ENCODE measurements at places on chromosomes 11 and 22.

GRCh38 chr11:40160418-40160817 is 1299.0 kb downstream of the LRRC4C start:
- DNase-seq: no peak

DNA sequence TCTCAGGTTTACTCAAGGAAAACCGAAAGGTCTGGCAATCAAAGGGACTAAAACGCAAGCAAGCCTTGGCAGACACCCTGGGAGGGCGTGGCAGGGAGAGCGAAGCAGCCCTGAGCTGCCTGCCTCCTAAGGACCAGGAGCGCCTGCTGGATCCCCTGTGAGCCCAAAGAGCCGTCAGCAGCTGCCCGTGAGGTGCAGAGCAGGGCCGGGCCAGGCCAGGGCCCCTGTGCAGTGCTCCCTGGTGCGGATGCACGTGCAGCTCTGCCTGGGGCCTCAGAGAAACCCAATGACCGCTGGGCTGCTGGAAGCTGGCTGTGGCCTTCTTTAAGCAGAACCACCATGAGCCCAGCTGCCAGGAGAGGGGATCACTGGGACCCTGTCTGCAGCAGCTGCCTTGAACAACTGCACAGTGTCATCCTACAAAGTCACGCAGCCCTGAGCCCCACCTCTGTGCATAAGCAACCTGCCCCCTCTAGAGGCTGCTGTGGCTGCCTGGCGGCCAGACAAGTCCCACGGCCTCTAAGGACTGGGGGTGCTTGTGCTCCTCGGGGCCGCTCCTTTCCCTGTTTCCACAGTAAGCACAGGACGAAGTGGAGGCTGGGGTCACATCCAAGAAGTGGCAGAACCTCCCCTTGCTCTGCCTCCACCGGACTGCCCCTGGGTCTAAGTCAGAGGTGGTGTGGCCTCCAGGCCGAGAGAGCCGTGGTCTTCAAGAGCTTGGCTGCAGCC is 29.1 kb upstream of the COMT start:
- no peak for DNase-seq

GRCh38 chr11:32226480-32226879 is 135.6 kb downstream of the RCN1 start:
- no peak for DNase-seq

DNA sequence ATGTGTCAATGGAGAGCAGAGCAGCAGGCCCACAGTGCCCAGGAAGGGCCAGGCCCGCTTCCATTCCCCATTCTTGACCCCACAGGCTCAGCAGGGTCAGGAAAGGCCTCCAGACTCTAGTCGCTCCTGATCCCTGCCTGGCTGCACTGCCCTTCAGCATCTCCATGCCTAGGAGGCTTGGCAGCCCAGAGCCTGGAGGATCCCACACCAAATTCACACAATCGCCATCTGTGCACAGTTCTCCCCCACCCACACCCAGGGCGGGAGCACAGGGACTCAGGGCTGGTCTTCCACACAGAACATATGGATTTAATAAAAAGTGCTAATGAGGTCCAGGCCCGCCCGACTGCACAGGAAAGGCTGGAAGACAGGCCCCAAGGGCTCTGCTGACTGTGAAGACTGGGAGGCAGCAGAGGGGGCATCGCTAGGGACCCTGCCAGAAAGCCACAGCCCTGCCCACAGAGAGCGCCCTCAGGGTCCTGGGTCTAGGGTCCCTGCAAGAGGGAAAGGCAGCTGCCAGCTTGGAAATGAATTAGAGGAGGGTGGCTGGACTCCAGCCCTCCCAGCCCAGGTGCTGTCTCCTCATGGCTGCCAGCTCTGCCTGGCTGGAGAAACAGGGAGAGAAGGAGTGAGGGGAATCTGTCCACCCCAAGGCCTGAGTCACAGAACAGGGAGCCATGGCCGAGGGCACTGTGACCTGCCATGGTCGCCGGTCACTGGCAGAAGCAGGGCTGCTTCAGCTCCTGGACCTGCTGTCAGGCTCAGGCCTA is 39.7 kb downstream of the DKK3 start:
- no peak for DNase-seq
